EH (cell line): ENCODE measurements at places on chromosomes 3 and 15.
A peak's percentile ranks its signal among the peaks of the same experiment; 100 is the strongest.

DNA sequence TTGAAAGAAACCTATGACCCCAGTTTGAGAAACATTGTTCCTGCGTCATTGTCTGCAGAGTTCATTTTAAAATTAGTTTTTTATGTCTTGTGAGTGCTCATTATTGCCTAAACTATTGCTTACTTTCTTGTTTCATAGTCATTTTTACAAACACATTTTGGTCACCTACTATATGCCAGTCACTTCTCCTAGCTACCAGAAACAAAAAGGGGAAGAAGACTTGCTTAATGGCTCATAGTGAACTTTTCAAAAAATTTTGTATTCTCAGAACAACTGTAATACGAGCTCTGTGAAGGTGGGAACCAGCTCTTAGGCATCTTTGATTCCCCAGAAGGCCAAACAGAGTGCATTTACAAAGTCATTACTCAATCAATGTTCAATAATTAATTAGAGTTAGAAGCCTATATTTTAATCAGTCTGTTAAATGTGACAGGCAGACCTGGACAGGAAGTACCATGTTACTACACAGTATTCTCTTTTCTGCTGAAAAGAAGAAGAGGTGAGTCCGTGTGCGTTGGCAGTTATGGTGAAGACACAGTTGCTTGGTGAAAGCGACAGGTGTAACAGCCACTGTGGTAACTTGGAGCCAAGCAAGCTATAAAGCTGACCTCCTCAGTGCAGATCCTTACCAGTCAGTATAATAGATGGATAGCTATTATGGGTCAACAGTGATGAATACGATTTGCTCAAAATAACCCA, 46.6 kb downstream of the DPPA2 start:
- DNase-seq: no peak

DNA sequence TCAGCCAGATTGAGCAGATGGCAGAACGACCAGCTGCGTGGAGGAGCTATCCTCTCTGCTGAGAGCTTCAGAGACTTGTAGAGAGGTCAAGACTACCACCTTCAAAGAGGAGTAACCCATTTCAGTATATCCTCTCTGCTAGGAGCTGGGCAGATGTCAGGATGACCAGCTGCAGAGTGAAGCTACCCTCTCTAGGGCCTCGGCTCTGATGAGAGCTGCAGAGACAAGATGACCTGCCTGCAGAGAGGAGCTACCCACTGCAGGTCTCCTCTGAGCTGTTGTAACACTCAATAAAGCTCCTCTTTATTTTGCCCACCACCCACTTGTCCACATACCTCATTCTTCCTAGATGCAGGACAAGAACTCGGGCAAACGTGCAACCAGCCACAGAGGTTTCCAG, 1522.7 kb downstream of the OTOL1 start:
- DNase-seq: no peak

GRCh38 chr15:45884755-45885445, 250.1 kb downstream of the SQOR start:
- DNase-seq: no peak

- no peak for DNase-seq
Measured at GRCh38 chr3:50372349-50372748, 13.0 kb upstream of the TMEM115 start.

DNA sequence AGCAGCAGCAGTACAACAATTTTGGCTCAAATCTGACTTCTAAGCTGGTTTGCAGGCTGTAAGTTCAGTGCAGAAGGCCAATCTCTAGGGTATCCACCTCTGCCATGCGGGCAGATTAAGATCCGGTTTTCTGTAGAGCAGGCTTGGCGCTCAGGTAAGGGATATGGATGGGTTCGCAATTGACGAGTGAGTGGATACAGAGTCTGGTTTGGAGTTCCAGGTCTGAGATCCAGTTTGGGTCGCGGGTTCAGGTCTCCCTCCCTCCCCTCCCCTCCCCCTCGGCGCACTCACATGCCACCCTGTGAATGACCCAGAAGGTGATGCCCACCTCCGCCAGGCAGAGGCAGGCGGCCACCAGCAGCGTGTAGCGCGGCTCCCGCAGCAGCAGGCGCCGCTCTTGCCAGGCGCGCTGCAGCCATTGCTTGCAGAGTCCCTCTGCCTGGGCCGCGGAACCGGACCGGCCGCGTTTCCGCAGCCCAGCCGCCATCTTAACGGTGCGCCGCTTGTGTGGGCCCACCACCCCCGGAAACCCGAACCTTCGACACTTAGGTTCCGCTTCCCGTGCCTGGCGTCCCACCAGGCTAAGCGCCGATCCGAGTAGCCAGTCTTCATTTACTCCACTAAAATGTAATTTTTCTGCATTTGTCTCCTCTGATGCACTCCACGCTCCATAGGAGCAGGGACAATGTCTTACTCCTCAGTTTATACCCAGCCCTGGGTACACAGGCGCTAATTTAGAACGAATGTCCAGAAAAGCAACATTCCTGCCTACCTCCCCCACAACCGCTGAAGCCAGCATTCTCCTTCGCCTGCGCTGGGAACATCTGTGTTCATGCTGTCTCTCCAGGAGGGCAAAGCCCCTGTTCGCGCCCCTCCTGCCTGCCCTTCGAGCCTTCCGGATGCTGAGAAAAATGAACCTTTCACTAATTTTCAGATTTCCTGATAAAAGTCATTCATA, at the start of gene ALG3:
ALG3 (minus strand) TSS at position 509 of the 958 bp plus-strand sequence; CDS start at position 487, 22 bp downstream.
- DNase-seq: peak; percentile 82

DNA sequence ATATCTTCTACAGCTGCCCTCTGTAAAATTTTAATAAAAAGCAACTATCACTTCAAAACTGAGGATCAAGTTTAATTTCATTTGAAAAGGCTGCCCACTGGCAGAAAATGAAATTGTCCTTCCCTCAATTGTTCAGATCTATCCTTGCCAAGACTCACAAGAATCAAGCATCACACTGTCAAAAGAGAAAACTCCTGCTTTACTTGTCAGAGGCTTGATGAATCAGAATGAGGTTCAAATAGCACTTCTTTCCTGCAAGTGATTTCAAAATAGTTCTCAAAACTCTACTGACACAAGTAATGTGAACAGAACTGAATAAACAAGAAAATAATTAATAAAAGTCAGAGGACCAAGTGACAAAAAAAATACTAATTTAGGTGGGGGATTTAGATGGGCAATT, 70.6 kb downstream of the GOLIM4 start:
- DNase-seq: peak; percentile 25

DNA sequence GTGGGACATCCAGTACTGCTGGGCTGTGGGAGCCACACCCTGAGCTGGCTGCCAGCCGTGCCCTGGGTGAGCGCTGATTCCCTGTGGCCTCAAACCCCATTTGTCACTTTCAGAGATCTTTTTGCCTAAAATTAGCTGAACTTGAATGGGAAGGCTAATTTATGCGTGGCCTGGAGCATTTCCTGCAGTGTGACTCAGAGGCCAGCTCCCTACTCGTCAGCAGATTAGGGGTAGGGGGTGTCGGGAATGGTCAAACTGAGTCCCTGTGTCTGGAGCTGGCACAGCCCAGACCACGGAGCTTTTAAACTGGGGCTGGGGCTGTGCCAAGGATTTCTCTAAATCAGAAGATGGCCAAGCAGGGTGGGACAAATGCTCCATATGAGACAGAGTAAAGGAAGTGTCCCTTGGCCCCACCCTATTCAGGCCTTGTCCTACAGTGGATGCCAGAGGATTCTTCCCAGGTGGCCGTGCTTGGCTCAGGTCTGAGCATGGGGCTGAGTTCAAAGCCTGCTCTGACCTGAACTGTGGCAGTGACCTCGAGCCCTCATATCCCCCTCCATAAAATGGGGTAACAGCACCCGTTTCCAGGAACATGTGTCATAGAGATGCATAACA, 59.7 kb downstream of the ATP2B2 start:
- peak; percentile 57 for DNase-seq

DNA sequence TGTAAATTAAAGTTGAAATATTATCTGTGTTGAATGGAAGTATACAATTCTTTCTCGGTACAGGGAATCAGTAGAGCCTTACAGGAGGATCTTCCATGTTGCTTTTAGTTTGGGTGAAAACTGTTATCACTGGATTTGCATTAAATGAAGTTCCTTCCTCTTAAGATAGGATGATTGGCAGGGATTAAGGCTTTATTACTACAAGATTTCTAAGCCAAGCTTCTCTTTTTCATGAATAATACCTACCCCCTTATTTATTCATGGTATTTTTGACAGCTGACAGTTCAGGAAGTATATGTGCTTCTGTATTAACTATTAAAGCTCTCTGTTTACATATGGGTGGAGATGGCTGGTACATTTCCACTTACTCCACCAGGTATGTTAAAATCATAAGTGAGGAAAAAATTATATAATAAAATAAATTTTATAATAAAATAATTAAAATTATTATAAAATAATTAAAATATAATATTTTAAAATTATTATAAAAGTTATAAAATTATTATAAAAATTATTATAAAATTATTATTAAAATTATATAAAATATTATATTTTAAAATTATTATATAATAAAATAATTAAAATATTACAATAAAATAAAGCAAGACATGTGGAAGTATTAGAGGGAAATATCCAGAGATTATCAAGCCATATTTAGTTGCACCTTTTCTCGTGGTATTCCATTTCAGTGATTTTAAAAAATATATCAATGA, 332.9 kb downstream of the ROBO2 start:
- DNase-seq: no peak

GRCh38 chr15:31070867-31071266, 30.7 kb downstream of the TRPM1 start:
- DNase-seq: no peak

DNA sequence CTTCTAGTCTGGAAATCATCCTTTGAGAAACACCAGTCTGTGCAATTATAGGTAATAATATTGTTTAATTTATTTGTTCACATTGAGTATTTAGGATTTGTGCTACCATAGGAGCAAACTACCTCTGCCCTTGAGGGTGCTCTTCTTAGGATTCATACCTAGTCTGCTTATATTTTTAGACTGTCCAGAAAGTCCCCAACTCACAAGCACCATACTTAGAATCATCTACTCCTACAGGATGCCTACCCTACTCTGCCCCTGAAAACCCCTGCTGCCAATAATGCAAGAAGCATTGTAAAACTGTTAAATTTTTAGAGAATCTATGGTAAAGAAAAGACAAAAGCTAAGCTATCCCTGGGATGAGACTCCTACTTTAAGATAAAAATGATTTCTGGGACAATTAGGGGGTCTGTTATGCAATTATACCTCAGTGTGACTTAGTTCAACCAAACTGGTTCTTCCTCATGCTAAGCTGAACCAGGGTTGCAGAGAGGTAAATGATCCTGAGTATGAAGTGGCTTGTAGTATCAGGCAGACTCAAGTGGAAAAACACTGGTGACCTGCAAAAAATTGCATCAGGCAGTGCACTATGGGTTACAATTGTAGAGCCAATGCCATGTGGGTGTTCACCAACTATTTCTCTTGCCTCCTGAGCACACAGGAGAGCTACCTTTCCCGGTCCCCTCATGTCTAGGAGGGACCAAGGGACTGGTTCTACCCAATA, 133.3 kb downstream of the TNIK start:
- DNase-seq: no peak

DNA sequence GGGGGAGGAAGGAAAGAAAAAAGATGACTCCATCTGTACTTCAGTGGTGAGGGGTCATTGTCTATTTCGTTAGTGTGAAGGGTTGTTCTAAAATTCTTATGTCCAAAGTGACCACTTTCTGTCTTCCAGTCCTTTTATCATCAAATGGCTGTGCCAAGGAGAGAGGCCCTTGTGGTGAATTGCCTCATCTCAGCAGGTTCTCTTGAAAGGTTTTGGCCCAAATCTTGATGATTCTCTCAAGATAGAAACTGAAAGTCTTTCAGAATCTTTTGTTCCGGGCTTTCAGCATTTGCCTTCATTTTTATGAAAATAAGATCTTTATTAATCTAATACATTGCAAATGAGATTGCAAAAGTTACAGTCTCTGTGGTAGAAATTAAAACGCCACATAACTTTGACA, 575.8 kb downstream of the RSL24D1 start:
- DNase-seq: no peak

DNA sequence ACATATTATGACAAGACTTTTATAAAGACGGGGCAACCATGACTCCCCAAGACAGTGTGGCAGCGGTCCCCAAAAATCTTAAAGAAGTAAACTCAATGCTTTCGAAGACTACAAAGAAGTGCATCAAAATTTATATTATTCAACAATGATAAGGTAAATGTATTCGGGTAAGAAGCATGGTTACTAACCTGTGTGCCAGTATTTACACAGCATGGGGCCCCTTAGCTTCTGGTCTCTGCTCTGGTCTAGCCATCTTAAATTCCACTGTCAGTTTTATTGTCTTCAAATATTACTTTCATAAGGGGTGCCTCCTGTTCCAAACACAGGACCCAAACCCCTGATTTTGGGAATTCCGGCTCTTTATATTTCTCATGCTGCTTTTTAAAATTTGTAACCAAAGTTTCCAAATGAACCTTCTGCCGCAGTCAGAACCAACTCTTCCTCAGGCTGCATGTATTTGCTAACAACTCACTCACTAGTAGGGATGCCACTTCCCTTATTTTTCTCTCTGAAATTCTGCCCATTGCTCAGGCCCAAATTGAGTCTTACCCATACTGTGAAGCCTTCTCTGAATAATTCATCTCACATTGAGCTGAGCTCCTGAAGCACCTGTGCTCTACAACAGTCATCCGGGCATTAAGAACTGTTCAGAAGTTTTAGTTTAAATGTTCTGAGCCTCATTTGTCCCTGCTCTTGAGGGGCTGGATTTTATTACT, 1.2 kb downstream of the TTC23 start:
- DNase-seq: no peak

DNA sequence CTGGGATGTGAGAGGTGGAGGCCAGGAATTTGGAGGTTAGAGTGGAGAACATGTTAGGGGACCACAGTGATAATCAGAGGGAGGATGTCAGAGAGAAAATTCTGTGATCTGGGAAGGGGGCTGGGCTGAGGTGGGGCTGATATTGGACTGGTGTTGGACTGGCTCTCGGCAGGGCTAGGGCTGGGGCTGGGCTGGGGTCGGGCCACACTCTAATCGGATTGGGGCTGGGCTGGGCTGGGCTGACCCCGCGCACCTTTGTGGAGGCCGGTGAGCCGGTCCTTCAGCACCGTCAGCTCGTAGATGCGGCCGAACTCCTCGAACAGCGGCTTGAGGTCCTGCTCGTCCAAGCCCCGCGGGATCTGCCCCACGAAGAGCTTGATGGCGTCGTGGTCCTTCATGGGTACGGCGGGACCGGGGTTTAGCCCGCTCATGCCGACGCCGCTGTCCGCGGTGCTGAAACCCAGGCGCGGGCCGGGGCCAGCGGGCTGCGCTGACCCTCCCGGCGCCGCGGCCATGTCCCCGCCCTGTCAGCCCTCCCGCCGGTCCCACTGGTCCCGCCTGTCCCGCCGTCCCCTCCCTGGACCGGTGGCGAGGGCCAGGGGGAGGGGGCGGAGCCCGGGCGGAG, 485 bp downstream of the CELF6 start:
- DNase-seq: peak; percentile 69
